ENCODE measurements at places on chromosomes 6 and 20.

GRCh38 chr6:100152201-100152600 lies 158.2 kb upstream of the MCHR2 start:
- no peak for DNase-seq

- DNase-seq: no peak
Observed at GRCh38 chr6:53055873-53056272, 9.3 kb upstream of the FBXO9 start.

- DNase-seq: no peak
Observed at GRCh38 chr6:101116337-101116736, 235.2 kb upstream of the ASCC3 start.

GRCh38 chr6:156688620-156688971 lies 88.6 kb upstream of the ARID1B start:
- no peak for DNase-seq

GRCh38 chr6:161215193-161215592 lies 58.7 kb downstream of the AGPAT4 start:
- no peak for DNase-seq

DNA sequence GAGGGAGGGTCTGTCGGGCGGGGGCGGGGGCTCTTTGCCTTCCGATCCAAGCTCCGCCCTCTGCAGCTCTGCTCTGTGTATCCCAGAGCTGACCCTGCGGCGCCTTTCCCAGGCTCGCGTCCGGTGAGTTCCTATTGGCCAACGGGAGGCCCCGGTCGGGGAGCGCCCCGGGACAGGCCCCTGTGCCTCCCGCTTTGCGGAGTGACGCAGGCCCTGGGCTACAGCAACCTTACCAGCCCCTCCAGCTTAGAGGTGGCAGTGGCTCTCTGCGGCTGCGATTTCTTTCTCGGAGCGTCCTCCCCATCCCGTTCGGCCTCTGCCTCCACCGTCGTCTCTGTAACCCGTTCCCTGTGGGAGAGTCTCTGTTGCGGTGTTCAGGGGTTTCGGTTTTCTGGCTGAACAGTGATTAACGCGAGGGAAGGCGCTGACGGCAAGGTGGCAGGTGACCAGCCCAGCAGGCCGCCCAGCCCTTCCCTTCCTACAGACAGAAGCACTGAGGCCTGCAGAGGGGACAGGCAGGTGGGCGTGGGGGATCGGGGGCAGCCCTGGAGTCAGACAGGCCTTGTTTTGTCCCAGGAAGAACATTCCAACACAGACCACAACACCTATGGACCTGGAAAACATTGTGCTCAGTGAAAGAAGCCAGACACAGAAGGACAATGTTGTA lies 18.1 kb upstream of the CEBPB start:
- peak; percentile 85 for DNase-seq

DNA sequence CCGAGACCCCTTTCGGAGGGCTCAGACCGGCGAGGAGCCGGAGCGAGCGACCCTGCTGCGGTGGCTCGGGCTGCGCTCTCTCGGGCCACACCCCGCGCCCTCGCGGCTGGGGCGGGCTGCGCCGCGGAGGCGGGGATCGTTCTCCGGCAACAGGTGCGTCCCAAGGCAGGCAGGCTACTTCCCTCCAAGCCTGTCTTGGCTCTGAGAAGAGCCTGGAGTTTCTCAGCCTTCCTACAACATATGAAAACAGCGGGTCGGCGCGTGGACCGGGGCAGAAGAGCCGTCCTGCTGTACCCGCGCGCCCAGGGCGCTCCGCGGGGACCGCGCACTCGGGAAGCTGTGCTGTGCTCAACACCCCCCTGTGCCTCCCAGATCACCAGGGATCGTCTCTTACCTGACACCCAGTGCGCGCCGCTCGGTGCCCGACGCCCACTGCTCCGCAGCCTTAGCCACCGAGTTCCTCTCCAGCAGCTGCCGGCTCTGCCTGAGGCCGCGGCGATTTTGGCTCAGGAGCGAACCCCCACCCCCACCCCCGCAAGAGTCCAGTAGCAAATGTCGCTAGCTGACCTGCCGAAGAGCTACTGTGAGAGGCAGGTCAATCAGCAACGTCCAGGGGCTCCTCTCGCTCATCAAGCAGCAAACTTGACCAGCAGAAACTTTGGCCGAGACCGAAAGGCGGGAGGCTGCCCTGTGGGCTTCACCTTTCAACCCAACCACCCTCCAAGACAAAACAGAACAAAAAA lies 3.7 kb upstream of the OLIG3 start:
- peak; percentile 75 for DNase-seq

- peak; percentile 34 for DNase-seq
Observed at GRCh38 chr20:24634855-24635254, 165.4 kb downstream of the SYNDIG1 start.

DNA sequence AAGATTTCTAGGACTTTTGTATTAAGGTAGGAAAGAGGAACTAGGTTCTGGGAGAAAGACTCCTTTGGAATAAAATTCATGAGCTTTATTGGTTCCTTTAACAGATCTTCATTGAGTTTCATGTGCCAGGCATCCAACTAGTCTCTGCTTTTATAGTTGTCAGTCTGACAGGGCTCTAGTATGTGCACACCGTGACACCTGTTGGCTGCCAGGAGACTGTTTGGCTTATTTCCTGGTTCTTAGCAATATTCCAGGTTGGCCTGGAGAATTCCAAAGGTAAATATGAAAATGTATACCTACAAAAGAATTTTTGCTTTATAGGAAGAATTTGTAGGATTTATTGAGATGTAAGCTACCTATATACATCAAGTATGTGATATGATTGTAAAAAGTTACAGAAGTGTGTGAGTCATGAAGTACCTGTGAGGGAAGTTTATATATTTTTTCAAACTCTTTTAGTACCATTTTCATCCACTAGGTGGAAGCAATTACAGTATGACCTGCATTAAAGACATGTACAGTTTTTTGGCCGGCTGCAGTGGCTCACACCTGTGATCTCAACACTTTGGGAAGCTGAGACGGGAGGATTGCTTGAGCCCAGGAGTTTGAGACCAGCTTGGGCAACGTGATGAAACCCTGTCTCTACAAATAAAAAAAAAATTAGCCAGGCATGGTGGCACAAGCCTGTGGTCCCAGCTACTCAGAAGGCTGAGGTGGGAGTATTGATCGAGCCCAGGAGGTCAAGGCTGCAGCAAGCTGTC lies 35.2 kb downstream of the NDUFAF5 start:
- peak; percentile 40 for DNase-seq

DNA sequence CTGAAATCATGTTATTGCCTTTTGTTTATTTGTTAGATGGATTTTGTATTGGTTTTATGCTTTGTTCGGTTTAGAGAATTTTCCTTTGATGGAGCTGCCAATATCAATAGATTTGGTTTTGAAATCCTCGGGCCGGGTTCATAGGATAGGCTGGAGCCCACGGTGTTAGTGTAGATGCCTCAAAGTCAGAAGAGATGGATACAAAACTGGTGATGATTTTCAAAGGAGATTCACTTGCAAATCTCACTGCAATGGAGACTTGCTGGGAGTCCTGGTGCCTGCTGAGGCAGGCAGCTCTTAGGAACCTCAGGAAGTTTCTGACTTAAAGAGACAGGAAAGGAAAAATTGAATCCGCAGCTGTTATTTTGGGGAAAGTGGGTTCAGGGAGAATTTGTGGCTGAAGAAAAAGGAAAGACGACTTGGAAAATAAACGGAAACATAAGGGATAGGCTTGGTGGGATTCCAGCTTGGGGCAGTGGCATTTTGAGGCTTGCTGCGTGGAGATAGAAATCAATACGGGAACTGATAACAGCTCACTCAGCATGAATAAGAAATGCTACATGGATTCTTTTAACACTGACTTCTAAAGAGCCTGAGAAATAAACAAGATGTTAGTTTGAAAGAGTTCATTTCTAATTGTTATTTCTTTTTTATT lies 241.6 kb downstream of the PHACTR1 start:
- peak; percentile 32 for DNase-seq

GRCh38 chr20:50724112-50724725 lies 7.2 kb upstream of the PARD6B start:
- no peak for DNase-seq

GRCh38 chr6:35024551-35025054 lies 116.5 kb downstream of the TCP11 start:
- DNase-seq: peak; percentile 82

DNA sequence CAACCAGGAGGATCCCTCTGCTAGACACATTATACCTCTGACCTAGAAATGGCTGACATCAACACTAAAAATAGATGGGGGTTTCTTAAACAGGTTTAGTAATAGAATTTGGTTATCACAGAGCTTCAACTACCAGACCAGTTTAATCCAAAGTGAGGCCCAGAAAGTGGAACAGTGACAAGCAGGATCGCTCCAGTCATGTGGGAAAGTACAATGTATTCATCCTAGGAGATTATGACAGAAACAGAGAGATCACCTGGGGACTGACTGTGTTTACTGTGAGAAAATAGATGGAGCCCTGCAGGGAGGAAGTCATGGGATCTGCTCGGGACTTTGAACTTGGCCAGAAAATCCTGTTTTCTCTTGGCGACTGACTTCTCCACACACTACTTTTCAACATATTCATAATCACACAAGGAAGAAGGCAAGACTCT lies 238.7 kb upstream of the SOX4 start:
- no peak for DNase-seq

DNA sequence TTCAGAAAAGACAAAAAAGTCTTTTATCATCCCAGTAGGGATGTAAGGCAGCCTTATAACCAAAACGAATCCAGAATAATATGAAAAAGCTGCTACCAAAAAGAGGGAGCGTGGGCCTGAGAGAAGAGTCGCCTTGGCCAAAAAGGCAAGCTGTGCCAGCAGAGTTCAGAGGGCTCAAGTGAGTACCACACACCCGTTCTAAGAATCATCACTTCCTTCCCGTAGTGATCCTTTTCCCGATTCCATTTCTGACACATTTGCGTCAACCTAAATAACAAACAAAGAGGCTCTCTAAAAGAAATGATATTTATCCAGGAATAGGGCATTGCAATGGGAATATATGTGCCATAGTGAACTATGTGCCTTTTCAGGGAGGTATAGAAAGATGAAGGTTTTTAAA lies 3.8 kb upstream of the TMEM181 start:
- DNase-seq: no peak

DNA sequence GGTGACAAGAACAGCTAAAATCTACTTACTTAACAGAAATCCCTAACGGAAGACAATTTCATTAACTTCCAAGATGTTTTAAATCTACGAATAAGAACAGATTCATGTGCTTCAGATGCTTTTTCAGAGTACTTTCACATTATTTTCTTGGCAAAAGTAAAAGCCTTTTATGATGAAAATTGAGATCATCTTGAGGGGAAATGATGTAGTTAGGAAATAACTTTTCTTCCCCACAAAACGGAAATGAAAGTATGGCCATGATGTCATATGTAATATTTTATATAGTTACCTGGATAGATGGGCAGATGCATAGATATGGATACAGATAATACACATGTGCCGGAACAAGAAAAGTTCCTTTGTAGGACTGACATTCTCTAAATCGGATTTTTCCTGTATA lies 32.8 kb downstream of the SASH1 start:
- no peak for DNase-seq

DNA sequence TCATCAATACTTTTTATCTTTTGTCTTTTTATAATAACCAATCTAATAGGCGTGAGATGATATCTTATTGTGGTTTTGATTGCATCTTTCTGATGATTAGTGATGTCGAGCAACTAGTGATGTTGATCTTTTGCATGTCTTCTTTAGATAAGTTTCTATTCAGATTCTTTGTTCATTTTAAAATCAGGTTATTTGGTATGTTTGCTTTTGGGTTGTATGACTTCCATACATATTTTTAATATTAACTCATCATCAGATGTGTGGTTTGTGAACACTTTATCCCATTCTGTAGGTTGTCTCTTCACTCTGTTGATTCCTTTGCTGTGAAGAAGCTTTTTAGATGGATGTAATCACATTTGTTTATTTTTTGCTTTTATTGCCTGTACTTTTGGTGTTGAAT lies 295.8 kb downstream of the BCKDHB start:
- DNase-seq: no peak

GRCh38 chr20:52410731-52411234 lies 219.2 kb upstream of the ZFP64 start:
- DNase-seq: peak; percentile 24

- DNase-seq: peak; percentile 55
Observed at GRCh38 chr20:36274181-36274841, 31.8 kb upstream of the DLGAP4 start.

- no peak for DNase-seq
Observed at GRCh38 chr20:30487947-30488926, 769.2 kb upstream of the DEFB115 start.

DNA sequence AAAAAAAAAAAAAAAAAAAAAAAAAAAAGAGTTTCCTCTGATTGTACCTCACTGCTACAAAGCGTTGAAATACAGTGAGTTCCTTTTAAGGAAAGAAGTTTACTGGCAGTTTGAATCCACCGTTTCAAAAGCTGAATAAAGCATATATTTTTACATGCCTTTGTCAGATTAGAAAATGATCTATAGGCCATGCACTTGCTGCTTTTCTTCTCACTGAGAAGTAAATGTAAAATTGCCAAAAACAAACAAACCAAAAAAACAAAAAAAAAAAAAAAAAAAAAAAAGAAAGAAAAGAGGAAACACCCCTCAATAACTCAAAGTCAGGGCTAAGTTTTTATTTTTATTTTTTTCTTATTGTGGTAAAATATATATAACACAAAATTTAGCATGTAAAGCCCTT lies 81.9 kb downstream of the LYRM4 start:
- DNase-seq: no peak

- no peak for DNase-seq
Observed at GRCh38 chr6:39876111-39876510, 58.2 kb downstream of the MOCS1 start.

GRCh38 chr6:42978487-42978838 lies 518 bp downstream of the PEX6 start:
- peak; percentile 38 for DNase-seq

- no peak for DNase-seq
Observed at GRCh38 chr6:80256691-80257090, 150.2 kb downstream of the BCKDHB start.

- DNase-seq: no peak
Observed at GRCh38 chr20:51705400-51705799, 62.8 kb downstream of the ATP9A start.

GRCh38 chr20:63265891-63266515 lies 6.6 kb upstream of the ARFGAP1 start:
- DNase-seq: no peak

DNA sequence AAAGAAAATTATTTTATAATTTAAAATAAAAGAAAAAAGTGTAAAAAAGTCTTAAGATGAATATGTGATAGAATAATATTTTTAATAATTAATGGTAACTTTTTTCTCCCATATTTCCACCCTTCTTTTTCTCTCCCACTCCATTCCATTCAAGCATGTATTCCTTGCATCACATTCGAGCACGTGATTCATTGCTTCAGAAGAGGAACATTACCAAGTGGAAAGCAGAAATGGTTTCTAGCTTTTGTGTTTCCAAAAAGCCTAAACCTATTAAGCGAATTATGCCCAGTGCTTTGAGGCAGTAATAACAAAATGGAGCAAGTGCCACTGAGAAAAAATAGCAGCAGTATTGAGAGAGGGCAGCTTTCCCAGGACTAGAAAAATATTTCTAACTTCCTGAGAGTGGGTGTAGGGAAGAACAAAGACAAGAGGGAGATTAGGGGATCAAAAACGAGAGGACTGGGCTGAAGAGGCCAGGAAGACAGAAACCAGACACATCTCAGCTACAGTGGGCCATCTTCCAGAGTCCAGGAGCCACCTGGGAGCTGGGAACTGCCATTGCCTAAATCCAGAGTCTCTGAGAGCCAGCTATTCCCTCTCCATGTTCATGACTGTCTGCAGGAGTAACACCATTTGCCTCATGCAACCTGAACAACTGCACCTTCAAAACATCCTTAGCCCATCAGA lies 15.0 kb upstream of the AKIRIN2 start:
- DNase-seq: no peak

- DNase-seq: no peak
Observed at GRCh38 chr20:43691928-43692524, 25.1 kb downstream of the MYBL2 start.

GRCh38 chr20:64224351-64225170 lies 31.0 kb upstream of the PCMTD2 start:
- DNase-seq: no peak

- DNase-seq: peak; percentile 74
Observed at GRCh38 chr6:161482517-161482858, 208.6 kb upstream of the AGPAT4 start.
